Stimulated activated naive CD4-positive, alpha-beta T cell (primary cell): ENCODE measurements at places on chromosomes 5 and 9.
A peak's percentile ranks its signal among the peaks of the same experiment; 100 is the strongest.

DNA sequence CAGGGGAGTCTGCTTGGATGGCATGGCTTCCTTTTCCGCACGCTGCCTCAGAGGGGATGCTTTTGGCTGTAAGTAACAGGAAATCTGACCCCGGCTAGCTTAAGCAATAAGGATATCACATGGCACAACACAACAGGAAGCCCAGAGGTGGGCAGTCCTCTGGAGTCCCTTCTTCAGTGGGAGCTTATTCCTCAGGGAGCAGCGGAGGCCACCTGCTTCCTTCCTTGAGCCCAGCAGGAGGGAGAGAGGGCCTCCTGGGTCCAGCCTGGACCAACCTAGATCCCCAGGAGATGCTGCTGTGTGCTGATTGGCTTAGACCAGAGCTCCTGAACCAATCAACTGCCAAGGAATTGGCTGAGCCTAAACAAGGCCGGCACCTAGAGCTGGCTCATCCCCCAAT lies 66.3 kb downstream of the C9orf50 start:
- no peak for DNase-seq

DNA sequence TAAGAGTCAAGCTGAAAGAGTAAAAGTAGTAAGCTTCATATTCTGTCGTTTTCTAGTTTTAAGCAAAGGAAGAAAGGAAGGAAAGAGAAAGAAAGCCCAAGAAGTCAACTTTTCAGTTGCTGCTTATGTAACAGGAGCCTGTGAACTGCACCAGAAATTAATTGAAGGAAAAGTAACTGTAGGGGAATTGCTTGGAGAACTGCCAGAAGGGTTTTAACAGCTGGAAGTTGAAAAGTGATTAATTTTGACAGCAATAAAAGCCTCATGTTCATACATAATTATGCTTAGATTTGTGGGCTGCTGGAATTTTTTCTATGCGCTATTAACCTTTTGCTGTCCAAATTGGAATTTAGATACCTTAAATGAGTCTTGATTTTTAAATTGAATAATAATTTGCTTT lies 255.7 kb downstream of the ENC1 start:
- no peak for DNase-seq

DNA sequence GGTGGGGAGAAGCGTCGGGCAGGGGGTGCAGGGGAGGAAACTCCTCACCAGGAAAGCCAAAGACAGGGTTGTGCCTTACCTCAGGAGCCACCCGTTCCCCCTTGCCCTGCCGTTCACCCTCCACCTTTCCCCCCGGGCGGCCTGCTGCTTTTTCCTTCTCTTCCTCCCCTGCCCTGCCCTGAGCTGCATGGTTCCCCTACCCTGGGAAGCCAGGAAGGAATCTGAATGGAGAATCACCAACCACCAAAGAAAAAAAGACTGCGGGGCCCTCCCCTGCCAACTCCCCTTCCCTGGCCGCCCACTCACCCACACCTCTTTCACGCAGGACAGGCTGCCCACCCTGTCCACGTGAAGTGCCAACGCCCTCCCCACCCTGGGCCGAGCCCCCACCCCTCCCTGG lies 820 bp upstream of the NFX1 start:
- no peak for DNase-seq

DNA sequence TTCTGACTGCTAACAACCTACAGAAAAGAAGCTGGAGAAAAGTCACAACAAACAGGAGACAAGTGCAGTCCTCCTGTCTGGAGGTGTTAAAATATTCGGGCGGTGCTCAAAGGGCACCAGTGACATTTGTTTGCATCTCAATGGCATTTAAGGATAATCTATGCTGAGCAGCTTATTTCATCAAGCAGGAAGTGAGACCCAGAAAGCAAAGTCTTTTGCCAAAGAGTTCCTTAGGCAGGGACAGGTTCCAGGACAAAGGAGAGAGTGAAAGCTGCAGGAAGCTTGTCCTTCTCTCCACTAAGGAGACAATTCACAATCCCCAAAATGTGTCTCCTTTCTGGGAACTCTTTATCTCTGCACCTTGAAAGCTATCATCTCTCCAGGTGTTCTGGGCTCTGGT lies 38.7 kb upstream of the CDK20 start:
- DNase-seq = no peak

- DNase-seq = peak; percentile 66
Measured at GRCh38 chr9:34500623-34501267, 22.0 kb downstream of the ENHO start.

GRCh38 chr5:87076931-87077330 lies 190.8 kb upstream of the RASA1 start:
- DNase-seq = no peak

GRCh38 chr9:74487395-74487794 lies 9.7 kb upstream of the RORB start:
- no peak for DNase-seq

DNA sequence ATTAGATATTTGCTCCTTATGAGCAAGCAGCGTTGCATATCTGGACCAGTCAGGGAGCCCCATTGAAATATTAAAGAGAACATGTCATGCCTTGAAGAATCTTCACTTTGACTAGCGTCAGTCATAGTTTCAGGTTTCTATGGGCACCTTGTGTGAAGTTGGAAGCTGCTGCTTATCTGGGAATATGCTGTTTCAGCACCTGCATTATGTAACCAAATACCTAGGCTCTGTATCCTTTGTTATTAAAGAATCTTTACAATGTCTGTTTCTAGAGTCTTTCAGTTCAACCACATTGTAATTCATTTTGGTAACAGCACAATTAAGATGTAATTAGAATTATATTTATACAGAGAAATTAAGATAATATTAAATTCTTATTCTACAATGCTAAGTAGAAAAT lies 818.8 kb upstream of the TYRP1 start:
- DNase-seq = no peak

- DNase-seq = no peak
Measured at GRCh38 chr5:10975945-10976344, 214.9 kb upstream of the DAP start.

GRCh38 chr5:115555084-115555633 lies 10.6 kb upstream of the FEM1C start:
- no peak for DNase-seq

- DNase-seq = no peak
Measured at GRCh38 chr5:137867664-137868063, at the start of gene MYOT. TSS of gene MYOT (plus strand) at chr5:137867860. CDS start at chr5:137870652, 2,792 bp downstream.

DNA sequence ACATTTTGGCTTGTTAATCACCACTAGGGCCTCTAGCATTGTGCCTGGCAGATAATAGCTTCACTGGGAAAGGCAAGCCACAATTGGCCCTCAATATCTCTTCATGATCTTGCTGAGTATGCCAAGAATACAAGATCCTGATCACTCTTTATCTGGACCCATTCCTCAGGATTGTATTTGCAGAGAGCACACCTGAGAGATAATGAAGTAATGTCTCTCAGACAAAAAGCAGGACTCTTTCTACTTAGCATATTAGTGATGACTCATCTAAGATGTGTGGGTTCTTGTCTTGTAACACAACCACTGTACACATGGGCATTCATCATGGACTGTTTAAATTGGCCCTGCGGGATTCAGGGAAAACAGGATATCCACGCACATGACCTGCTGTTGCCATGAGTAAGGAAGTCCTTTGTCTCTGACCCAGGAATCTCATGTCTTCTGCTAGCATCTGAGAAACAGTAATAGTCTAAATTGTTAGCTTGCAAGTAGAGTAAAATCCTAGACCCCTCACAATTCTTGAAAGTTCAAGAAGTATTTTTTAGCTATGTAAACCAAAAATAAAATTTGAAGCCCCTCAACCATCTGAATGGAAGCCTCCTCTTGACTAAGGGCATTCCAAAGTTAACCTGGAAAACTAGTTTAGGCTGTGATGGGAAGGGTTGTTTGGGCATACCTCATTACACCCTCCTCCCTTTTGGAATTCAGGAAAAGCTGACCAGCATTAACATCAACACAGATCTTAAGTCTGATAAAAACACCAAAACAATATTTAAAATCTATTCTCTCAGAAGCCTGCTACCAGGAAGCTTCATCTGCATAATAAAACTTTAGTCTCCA lies 28.0 kb upstream of the NFIL3 start:
- no peak for DNase-seq

DNA sequence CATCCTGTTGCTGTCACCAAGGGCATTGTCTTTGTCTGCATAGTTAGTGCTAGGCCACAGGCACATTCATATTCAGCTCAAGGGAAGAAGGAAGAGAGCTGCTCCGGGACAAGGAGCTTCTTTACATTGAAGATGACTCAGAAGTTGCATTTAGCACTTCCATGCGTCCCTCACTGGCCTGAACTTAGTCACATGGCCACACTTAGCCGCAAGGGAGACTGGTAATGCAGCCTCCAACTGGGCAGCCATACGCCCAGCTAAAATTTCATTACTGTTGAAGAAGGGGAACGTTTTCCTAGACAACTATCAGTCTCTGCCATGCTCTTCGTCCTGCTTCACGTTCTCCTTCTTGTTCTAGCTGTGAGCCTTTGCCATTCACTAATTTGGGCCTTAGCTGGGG lies 20.0 kb downstream of the ACTL7B start:
- no peak for DNase-seq

- DNase-seq = no peak
Measured at GRCh38 chr9:101119206-101119819, 90.8 kb downstream of the PLPPR1 start.

- no peak for DNase-seq
Measured at GRCh38 chr9:761793-762560, 79.5 kb upstream of the DMRT1 start.

DNA sequence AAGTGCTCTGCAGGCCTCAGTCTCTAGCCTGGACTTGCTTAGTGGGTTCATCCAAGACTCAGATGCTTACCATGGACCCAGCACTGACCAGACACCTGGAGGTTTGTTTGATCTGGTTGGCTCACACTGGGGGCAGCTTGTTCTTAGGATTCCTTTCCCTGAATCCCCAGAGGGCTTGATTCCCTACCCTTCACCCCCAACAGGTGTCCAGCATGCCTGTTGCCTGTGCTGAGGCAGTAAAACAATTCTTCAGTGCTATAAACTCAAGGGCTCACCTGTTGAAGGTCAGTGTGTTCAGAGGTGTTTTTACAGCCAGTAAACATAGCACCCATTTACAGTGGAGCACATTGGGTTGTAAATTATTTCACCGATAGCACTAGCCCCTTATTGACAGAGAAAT lies 123.8 kb upstream of the KLF4 start:
- DNase-seq = no peak

DNA sequence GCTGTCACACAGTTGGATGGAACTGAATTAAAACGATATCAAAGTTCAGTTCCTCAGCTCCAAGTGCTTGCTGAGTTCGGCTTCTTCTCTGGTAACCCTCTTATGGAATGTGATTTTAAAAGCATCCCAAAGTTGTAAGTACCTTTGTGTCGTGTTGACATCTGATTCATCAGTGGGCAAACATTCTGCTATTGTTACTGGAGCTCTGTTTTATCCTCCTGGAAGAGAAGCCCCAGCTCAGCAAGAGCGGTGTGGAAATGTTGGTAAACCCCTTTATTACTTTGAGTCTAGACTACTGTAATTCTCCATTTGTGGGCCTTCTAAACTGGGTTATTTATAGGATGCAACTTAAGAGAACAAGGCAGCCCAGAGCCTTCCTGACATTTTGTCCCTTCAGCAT lies 699.3 kb upstream of the WWC1 start:
- no peak for DNase-seq

GRCh38 chr5:20615888-20616563 lies 628.0 kb upstream of the CDH18 start:
- no peak for DNase-seq

DNA sequence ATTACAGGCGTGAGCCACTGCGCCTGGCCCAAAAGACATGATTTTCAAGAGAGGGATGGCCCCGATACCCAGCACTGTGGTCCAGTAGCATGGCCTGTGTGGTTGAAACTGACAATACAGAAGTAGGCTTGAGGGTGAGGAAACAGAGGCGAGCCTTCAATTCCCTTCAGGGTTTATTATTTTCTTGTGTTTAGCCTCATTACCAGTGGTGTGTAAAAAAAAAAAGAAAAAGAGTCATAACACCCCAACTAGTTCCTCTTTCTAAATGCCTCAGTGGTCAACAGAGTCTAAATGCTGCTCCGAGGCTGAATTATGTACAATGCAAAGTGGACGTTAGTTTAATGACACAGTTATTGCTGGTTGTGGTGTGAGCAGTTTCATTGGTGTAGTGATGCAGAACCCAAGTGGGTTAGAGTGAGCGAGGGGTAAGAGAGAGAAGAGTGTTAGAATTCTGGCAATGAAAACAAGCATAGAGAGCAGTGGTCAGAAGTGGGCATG lies 58.8 kb downstream of the SNX30 start:
- DNase-seq = no peak

DNA sequence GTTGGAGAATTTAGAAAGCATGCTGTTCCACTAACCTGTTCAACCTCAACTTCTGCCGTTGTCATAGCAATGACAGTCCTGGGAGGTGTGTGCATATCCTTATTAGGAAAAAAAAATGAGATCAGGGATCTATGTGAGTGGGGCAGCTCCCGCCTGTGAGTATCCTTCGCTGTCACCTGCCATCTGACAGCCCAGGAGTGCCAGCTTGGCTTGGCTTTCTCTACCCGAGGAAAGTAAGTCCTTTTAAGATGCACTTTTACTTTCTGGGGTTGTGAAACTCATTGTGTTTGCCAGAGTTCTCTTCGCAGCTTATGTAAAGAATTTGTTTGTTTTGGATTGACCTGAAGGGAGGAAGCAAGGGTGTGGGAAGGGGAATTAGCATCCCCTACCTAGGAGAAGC lies 21.8 kb downstream of the PCDHAC2 start:
- DNase-seq = no peak

DNA sequence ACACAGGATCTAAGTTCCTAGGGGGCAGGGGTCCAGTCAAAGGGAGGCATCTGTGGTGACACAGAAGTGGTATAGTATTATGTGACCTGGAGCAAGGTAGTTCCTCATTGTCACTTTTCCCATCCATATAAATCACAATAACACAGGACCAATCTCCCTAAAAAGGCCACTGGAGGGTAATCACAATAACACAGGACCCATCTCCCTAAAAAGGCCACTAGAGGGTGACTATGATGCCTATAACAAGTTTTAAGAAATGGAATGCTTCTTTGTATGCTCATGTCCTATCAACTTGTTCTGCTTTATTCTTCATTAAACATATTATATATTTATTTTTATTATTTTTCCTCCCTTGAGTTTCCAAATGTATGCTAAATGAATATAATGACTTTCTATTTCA lies 254.6 kb downstream of the ASTN2 start:
- no peak for DNase-seq

- no peak for DNase-seq
Measured at GRCh38 chr9:37251452-37251851, 131.1 kb downstream of the ZCCHC7 start.

GRCh38 chr9:8382777-8383527 lies 583.4 kb upstream of the DMAC1 start:
- no peak for DNase-seq

- DNase-seq = peak; percentile 26
Measured at GRCh38 chr9:7570107-7570720, 229.4 kb downstream of the DMAC1 start.

- DNase-seq = no peak
Measured at GRCh38 chr5:141632650-141633049, 4.0 kb downstream of the HDAC3 start.

GRCh38 chr9:31272456-31273295 lies 1111.8 kb upstream of the ACO1 start:
- DNase-seq = no peak

DNA sequence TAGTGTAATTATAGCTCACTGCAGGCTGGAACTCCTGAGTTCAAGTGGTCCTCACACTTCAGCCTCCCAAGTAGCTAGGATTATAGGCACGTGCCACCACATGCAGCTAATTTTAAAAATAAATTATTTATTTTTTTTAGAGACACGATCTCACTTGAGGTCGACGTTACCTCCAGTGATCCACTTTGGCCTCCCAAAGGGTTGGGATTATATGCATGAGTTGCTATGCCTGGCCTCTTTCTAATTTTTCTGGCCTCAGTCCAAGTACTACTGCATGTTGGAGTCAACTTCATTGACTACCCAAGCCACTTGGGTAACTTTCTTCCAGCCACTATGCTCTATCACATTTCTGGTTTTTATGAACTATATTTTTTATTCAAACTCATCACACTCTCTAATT lies 148.3 kb downstream of the EFNA5 start:
- DNase-seq = no peak
